ENCODE measurements at places on chromosomes 5 and 9. TPM values are rescaled to one million over a fixed set of nuclear protein-coding genes. Genes with fewer than 3 reads are reported as not detected.

Gene RECK
- 16.7 TPM for total RNA-seq

Gene CDH9
- not detected for total RNA-seq

Gene COL15A1
- total RNA-seq = 0.31 TPM

Gene SPINK6
- not detected for total RNA-seq

Gene ZNF189
- 21.9 TPM for total RNA-seq

Gene PIP5K1B
- total RNA-seq = 1.5 TPM

Gene ZDHHC11
- total RNA-seq = 7.1 TPM

Gene RPL37
- total RNA-seq = 2,710 TPM

Gene LRRC26
- total RNA-seq = not detected

Gene PCDHB16
- not detected for total RNA-seq

Gene KCTD16
- total RNA-seq = not detected

Gene CCL28
- 13.9 TPM for total RNA-seq

Gene TMC1
- not detected for total RNA-seq

Gene BAAT
- not detected for total RNA-seq

Gene ARL14EPL
- total RNA-seq = not detected

Gene MEIKIN
- total RNA-seq = not detected

Gene BOD1
- 31.7 TPM for total RNA-seq

Gene PCDHA5
- total RNA-seq = not detected

Gene DBH
- total RNA-seq = not detected
